Mucosa of gallbladder (tissue), 1 donor: ENCODE measurements at places on chromosomes 3 and 15. TPM values are rescaled to one million over a fixed set of nuclear protein-coding genes. Genes with fewer than 3 reads are reported as not detected.

SCAPER gene
- total RNA-seq: 20.7 TPM

CAMKV gene
- 0.09 TPM for total RNA-seq

DNA sequence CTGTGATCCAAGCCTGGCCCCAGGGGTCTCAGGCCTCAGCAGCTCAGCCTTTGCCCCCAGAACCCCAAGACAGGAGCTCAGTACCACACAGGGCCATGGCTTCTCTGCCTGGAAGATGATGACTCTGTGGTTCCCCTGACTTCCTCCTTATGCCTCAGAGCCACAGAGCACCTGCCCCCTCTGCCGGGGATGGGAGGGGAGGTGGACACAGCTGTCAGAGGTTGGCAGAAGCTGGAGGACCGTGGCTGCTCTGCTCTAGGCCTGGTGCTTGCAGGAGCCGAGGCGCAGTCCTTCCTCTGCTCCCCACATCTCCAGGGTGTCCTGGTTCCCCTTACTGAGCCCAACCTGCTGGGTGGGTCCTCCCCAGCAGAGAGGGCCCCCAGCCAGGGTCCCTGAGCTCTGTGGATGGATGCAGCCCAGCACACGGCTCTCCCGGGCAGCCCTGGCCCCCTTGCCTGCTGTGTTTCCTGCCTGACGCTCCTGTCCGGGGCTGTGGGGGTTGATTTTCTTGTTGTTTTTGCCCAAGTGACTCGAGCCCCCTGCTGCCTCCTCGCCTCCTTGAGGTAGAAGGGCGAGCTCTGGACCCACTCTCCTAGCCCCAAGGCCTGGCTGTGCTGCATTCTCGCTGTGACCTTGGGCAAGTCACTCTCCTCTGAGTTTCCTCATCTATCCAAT is 36.6 kb downstream of the PSTPIP1 start:
- no peak for DNase-seq

LSMEM2 gene
- total RNA-seq: 0.95 TPM

GRCh38 chr3:125382298-125382697 is 7.2 kb upstream of the ZNF148 start:
- DNase-seq: no peak

DNA sequence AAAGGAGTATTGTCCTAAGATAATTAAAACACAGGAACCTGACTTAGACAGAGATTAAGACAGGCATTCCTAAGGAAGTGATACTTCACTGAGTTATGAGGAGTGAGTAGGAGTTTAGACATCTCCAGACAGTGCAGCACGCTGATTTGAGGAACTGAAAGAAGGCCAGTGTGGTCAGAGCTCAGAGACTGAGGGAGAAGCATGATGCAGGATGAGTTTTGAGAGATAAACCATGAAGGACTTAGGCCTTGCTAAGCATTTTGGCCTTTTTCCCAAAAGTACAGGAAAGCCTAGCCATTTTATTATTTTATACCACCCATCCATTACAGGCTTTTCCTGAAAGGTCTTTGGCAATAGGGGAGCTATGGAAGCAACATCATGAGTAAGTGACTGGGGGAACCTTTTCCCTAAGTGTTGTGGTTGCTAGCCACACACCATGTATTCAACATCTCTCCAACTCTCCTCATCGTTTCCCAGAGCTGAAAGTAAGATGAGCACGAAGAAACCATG is 375.6 kb upstream of the TPRG1 start:
- DNase-seq: no peak

GRCh38 chr15:39946862-39947261 is 12.9 kb downstream of the EIF2AK4 start:
- no peak for DNase-seq

FOXB1 gene
- total RNA-seq: not detected
